ENCODE measurements at places on chromosomes 12 and 14.

GRCh38 chr14:89625244-89625713 lies 208.2 kb upstream of the FOXN3 start:
- no peak for DNase-seq

- no peak for DNase-seq
These were observed 100.8 kb downstream of the USP15 start for GRCh38 chr12:62361048-62361447.

- DNase-seq: no peak
These were observed 30.0 kb downstream of the SLC38A2 start for GRCh38 chr12:46342562-46343033.

DNA sequence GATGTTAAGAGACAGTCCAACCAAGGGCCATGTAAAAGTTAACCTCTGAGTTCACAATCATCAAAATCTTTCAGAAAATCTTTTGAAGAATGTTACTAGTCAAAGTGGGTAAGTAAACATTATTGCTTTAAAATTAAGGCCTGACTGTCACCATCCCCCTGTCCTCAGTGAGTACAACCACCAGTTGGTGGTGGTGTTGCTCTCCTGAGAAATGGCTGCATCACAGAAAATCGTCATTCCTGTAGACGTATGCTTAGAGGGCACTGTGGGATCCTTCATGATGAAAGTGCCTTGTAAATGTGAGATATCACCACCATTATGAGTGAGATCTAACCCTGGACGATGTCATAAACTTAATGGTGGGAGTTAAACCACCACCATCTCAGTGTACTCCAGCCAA lies 451.2 kb downstream of the RPS29 start:
- no peak for DNase-seq
